ENCODE measurements at places on chromosomes 2 and 18. TPM values are rescaled to one million over a fixed set of nuclear protein-coding genes. Genes with fewer than 3 reads are reported as not detected.
A peak's percentile ranks its signal among the peaks of the same experiment; 100 is the strongest.

Gene SLC4A3
- 3.0 TPM for total RNA-seq

Gene TEX44
- not detected for total RNA-seq

- ATAC-seq: no peak
Observed at GRCh38 chr2:33729353-33729752, 130.3 kb upstream of the FAM98A start.

DNA sequence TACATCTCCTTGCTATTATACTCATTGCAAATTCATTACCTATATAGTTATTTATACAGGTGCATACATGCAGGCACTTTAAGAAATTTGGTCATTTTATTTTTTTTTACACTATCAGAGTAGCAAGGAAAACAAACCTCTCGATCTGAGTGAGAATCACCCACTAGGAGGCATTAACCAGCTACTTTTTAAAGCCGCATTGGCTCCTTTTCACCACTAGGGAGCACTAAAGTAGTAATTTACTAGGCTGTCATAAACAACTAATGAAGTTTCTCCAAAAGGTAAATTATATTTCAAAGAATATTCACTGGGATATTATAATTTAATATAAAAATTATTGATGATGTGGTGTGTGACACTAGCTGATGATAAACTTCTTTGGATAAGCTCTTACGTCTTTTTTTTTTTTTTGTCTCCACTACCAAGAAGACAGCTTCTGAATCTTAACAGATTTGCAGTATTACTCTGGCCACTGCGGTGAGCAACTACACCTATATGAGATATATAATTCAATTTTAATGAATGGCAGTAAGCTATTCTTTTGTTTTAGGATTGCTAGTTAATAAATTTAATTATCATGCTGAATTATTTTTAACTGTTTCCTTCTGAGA lies 101.9 kb downstream of the NOL4 start:
- ATAC-seq: no peak

DNA sequence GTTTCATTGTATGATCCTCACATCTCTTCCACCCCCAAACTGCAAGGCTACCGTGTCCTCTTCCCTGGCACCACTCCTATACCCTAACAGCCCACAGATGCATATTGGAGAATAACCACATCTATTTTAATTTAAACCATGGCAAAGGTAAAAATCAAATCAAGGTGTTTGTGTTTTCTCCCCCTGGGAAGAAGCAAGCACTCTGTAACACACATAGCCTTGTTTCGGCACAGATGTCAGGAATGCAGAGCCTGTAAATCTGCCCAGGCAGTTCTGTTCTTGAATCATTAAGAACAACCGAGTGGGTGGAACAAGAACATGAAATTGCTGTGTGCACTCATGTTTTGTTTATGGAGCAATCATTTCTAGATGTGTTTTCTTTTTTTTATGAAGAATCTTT lies 6.8 kb upstream of the COX7A2L start:
- ATAC-seq: peak; percentile 57

- no peak for ATAC-seq
Observed at GRCh38 chr2:200761266-200761665, 50.4 kb upstream of the BZW1 start.
